HFF-Myc (cell line): ENCODE measurements at places on chromosomes 16 and 17.

DNA sequence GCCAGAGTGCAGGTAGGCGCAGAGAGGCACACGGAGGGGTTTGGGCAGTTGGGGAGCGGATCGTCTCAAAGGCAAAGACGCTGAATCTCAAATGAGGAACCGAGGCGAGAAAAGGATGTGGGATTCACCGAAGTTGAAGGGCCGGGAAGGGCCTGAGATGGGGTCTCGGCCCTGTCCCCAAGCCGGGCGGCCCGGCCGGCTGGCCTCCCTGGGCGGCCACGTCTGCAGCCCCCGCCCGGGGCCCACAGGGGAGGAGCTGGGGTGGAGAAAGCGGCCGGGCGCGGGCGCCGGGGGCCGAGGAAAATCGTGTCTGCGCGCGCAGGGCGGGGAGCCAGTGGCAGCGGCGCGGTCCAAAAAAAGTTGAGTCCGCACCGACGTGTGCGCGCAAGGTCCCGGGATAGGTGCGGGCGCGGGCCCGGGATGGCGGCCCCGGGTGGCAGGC lies 458 bp downstream of the SLC12A4 start:
- DNase-seq: no peak

DNA sequence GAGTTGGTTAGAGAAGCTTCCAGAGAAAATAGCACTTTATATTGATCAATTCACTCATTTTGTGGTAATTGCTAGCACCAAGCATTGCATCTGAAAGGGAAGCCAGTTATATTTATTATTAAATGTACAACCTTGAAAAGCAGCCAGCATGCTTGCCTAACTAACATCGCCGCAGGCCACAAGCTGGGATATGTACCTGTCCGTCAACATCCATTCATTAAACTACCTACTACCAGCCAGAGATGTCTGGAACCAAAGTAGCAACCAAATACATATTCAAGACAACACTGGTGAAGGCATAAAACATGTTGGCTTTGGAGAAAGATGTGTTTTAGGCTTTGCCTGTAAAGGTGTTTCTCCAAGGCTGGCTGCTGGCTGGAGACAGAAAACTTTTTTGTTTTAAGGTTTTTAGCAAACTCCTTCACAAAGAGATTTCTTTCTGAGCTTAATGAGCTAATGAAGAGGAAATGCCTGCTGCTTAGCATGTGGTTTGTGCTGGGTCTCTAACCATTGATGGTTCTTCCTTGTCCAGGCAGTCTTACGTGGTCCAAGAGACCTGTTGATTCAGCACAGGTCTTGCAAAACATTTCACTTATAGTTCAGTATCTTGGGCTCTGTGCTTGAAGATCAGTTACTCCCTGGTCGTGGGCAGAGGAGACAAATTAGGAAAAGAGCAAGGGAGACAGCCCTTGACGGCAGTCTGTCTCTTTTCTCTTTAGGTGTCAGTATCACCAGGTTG lies 3.1 kb downstream of the ITPRIPL2 start:
- no peak for DNase-seq

DNA sequence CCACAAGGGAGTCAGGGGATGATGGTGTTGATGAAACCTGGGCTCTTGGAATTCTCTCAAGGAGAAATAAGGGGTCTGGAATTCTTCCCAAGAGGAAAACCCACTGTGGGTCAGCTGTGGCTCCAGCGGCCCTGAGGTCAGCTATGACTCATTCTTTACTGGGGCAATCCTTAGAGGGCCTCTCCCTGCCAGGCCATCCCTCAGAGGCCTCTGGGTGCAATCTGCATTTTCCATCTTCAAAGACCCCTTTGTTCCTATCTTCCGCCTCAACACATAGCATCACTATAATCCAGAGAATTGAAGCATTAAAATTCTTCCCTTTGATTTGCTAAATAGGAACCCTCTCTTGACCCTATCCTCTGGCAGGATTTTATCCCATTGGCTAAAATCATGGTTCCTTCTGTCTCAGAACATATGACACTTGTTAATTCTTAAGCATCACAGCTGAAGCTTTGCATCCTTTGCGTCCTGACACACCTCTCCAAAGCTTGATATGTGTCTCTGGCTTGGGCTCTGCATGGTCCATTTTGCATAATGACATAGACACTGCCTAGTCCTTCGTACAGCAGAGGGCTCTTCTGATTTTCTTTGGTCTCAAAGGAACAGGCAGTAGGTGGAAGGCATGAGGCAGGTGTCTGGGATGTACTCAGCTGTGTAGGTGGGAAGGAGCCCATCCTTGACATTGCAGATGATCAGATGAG lies 4.4 kb upstream of the KRT37 start:
- DNase-seq: no peak

GRCh38 chr17:1522626-1523025 lies 6.2 kb upstream of the INPP5K start:
- no peak for DNase-seq

- DNase-seq: no peak
These were observed at the start of gene ERBB2 for GRCh38 chr17:39699818-39700147. Gene ERBB2 (plus strand): TSS chr17:39700064. CDS start chr17:39700239, 175 bp downstream.

GRCh38 chr17:32590974-32591373 lies 104.2 kb downstream of the CDK5R1 start:
- DNase-seq: no peak

DNA sequence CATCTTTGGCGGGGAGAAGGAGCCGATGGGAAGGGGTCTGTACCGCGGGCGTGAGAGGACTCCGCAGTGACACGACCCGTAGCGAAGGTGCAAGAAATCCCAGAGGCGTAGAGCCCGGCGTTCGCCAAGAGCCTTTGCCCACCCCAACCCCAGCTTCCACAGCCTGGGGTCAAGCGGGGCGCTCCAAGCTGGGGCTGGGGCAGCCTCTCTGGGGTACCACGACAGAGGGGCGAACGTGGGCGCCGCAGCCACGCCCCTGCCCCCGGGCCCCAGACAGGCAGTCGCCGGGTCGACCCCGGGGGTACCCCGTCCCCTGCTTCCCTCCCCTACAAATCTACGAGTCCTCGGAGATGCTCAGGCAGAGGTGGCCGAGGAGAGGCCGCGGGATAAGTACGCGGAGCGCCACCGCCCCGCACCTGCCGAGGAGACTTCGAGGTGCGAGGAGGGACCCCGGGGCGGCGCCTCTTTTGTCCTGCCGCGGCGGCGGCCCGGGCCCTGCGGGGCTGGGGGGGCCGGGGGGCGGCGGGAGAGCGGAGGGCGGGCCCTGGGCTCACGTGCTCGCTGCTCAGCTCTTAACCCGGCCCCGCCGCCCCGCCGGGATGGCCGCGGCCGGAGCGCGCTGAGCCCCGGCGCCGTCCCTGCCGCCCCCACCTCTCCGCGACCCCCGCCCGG lies at the start of gene ADAM11:
TSS of gene ADAM11 (plus strand) at position 575 of the 672 bp plus-strand sequence. CDS start 212 bp downstream, outside the sequence.
- no peak for DNase-seq

GRCh38 chr16:30641378-30641982 lies 9.3 kb upstream of the PRR14 start:
- no peak for DNase-seq

DNA sequence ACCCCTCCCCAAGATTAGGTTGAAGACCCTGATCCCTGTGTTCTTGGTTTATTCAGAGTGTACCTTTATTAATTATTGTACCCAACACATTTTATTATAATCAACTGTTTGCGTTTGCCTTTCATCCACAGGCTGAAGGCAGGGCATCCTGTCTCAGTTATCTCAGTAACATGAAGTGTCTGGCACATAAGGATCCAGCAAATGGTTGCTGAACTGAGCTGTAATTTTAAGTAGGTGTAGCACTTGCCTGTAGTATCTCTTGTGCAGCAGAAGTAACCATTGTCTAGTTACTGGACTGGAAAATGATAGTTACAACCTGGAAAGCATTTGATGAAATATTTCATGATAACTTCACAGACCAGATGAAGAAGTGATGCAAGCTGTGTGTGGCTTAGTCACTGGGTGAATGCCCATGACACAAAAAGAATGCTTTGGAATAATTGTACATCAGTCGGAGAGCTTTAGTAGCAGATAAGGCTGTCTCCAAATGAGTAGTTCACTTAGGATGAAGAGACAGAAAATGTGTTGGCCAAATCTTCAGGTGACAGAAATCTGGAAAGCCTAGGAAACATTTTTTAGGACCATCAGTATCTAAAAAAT lies 56.6 kb downstream of the ESRP2 start:
- DNase-seq: no peak

DNA sequence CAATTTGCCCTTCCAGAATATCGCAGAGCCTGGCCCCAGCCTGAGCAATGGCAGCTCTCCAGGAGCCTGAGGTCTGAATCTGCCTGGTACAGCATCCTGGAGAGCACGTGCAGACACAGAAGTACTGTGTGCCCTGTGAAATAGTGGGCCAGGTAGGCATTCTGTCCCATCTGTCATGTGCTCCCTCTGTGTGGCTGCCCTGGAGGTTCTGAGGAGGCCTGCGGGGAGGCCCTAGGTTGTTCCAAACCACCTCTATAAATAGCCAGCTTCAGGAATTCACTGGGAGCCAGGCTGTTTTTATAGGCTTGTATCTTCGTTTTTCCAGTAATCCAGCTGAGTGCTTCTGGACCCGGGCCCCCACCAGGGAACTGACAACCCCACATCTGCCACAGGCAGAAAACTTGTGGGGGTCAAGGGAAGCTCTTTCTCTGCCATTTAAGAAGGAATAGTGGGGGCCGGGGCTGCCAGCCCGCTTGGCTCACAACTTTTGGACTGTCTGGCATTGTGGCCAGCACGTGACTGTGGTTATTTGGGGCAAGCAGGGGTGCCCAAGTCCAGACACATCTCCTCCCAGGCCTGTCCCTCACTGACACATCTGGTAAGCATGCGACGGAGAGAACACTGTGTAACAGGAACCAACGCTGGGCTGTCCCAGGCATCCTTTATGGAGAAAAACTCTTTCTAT lies 356.3 kb upstream of the TNRC6C start:
- peak; percentile 77 for DNase-seq

GRCh38 chr16:4293822-4294457 lies 21.1 kb upstream of the TFAP4 start:
- no peak for DNase-seq

DNA sequence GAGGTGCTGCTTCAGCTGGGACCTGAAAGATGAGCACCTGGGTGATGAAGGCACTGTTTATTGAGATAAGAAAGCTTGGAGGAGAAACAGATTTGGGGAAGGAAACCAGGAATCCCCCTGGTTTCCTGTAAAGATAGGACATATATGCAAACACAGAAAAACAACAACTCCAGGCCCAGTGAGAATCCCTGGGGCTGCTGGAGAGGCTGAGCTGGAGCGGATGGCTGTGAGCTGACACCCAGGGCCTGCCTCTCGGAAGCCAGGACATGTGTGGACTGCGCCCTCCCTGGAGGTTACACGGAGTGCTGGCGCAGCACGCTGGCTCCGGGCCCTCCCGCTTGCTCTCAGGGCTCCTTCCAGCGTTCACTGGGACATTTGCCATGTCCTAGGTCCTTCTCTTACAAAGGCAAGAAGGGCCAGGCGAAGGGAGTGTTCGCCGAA lies 57.5 kb downstream of the CYB5B start:
- DNase-seq: no peak

DNA sequence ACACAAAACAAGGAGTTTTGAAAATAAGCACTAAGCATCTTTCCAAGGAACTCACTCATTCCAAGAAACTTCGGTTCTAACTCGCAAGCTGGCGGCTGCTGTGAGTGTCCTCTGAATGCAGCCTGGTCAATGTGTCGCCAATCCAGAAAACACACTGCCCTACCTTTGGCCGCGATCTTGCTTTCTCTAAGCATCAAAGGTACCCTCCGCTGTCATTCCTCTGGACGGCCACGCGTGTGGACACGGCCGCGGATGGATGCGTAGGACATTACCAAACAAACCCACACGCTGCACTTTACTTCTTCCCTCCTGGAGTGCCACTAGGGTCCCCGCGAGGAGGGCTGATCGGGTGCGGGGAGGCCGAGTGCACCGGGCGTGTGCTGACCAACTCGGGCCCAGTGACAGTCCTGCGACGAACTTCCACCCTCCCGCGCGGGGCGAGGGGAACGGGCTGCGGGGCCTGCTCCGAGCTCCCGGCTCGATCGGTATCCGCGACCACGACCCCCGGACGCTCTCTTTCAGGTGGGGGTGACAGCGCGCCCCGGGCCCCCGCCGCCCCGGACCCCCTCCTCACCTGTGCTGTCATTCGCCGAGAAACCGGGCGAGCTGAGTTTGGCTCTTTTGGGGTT lies 1.1 kb downstream of the CREBBP start:
- DNase-seq: no peak

- DNase-seq: no peak
These were observed 112.1 kb downstream of the UTP18 start for GRCh38 chr17:51372345-51373004.

DNA sequence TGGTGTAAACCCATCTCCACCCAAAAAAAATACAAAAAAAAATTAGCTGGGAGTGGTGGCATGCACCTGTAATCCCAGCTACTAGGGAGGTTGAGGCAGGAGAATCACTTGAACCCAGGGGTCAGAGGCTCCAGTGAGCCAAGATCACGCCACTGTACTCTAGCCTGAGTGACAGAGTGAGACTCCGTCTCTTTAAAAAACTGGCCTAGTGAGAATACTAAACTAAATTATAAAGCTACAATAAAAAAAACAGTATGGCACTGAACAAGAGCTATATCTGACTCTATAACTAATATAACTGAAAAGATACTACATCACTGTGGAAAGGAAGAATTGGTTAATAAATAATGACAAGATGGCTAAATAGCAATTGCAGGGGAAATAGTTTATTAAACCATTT lies 6.4 kb downstream of the SMURF2 start:
- no peak for DNase-seq

- DNase-seq: no peak
These were observed 2.0 kb downstream of the RBBP6 start for GRCh38 chr16:24541233-24541933.

- no peak for DNase-seq
These were observed 13.4 kb downstream of the ADGRG5 start for GRCh38 chr16:57555831-57556230.

DNA sequence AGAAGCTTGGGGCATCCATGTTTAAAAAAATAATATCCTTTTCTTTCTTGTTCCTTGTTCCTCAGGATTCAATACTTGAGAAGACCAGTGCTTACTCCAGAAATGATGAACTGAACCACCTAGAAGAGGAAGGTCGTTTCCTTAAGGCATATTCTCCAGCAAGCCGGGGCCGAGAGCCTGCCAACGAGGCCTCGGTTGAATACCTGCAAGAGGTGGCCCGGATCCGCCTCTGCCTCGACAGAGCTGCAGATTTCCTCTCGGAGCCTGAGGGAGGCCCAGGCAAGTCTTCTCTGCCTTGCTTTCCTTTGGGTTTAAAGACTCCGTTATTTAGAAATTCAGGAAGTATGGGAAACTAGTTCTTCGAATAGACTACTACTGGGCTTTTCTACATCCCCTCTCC lies 42.5 kb upstream of the ENDOV start:
- DNase-seq: no peak

GRCh38 chr17:45867171-45867570 lies 22.5 kb downstream of the SPPL2C start:
- DNase-seq: no peak

GRCh38 chr16:72015124-72015523 lies 6.6 kb downstream of the DHODH start:
- DNase-seq: no peak

GRCh38 chr16:85607796-85608514 lies 5.2 kb upstream of the GSE1 start:
- DNase-seq: no peak

DNA sequence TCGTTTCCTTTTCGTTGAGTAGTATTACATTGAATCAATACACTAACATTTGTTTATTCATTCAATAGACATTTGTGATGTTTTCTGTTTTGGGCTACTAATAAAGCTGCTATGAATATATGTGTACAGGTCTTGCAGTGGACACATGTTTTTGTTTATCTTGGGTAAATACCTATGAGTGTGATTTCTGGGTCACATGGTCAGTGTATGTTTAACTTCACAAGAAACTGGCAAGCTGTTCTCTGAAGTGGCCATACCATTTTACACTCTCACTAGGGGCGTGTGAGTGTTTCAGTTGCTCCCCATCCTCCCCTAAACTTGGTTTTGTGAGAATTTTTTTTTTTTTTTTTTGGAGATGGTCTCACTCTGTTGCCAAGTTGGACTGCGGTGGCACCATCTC lies 35.0 kb downstream of the PKD1L3 start:
- no peak for DNase-seq

GRCh38 chr17:50265690-50266315 lies 8.5 kb upstream of the TMEM92 start:
- no peak for DNase-seq
